ENCODE measurements at places on chromosomes 16 and 17.

DNA sequence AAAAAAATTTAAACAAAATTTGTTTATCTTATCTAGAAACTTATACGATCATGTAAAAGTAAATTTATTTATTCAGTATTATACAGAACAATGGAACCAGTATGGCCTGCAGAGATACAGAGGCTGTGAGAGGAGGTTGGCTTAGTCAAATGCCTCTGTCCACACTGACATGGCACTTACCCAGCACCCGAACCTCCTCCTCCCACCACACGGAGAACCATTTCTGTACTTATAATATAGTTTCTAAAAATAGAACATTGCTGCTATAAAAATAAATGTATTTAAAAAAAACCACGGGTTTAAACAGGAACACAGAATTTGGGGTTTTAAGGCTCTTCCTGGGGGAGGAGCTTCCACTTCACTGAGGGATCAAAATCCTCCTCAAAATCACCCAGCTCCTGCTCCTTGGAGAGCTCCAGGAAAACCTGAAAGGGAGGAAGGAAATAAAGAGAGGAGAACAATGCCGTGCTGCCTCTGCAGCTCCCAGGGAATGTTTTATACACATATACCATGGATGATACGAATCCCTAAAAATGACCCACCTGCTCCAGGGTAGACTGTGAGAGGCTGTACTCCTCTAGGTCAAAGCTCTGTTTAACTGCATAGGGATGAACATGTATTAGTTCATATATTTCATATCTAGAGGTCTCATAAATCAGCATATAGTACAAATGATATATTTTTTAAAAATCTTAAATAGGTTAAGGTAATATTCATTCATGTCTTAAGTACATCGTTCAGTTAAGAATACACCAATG is 87.3 kb downstream of the ABCA8 start:
- DNase-seq: no peak

GRCh38 chr16:23504453-23505179 is 5.7 kb downstream of the GGA2 start:
- peak; percentile 65 for DNase-seq

- DNase-seq: no peak
Measured at GRCh38 chr16:71216714-71217113, 13.8 kb downstream of the HYDIN start.

GRCh38 chr16:70534971-70535370 is 11.4 kb downstream of the SF3B3 start:
- no peak for DNase-seq

- DNase-seq: no peak
Measured at GRCh38 chr17:10702574-10702973, 5.2 kb downstream of the ADPRM start.

- no peak for DNase-seq
Measured at GRCh38 chr16:75909746-75910145, 183.5 kb upstream of the CPHXL start.

GRCh38 chr16:3119701-3120408 is 7.5 kb downstream of the ZNF205 start:
- DNase-seq: no peak

- no peak for DNase-seq
Measured at GRCh38 chr17:81287741-81288430, 7.2 kb downstream of the SLC38A10 start.

DNA sequence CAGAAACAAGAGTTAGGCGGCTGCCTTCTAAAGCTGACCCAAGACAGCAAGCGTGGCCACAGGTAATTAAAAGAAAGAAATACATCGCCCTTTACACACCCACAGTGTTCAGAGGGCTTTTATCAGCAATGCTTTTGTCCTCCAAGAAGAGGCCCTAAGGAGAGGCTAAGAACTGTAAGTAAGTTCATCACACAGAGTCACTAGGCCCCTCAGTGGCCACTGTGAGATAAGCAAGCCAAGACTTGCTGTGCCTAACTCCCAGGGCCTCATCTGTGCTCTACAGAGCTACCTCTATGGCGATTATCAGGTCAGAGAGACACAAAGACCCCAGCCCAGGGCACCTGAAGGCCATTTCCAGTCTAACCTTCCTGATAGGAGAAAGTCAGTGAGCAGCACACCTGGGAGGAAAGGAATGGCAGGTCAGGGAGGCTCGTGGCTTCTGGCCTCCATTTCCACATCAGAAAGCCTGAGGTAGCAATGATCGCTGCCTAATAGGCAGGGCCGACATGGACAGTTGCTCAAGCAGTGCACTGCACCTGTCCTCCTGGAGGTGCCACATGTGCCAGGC is 545.2 kb upstream of the CDH11 start:
- no peak for DNase-seq

DNA sequence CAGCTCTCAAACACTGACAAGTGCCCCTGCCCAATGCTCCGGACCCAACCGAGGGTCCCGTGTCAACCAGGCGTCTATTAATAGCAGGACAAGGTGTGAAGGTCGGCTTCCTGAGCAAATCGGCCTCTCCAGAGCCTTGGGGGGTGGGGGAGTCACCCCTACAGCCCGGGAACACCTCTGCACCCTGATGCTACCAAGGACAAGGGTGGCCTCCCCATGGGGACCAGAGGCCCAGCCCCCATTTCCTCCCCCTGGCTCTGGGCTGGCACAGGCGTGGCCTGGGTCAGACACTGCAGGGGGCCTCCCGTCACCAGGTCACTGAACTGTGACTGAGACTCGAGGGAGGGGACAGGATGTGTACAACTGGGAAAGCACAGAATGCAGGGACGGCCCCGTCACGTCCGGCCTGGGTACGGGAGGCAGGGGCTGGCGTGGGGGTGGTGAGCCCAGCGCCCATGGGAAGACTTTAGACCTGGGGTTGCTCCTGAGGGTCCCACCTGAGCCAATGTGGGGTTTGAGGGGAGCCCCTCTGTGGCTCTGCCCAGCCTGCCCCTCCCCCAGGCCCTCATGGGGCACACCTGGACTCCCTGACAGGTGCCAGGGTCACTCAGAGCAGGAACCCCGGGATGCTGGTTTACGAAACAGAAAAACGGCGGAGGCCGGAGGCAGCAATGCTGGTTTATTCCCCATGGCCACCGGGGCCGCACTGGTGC is 579 bp upstream of the CYBA start:
- no peak for DNase-seq

DNA sequence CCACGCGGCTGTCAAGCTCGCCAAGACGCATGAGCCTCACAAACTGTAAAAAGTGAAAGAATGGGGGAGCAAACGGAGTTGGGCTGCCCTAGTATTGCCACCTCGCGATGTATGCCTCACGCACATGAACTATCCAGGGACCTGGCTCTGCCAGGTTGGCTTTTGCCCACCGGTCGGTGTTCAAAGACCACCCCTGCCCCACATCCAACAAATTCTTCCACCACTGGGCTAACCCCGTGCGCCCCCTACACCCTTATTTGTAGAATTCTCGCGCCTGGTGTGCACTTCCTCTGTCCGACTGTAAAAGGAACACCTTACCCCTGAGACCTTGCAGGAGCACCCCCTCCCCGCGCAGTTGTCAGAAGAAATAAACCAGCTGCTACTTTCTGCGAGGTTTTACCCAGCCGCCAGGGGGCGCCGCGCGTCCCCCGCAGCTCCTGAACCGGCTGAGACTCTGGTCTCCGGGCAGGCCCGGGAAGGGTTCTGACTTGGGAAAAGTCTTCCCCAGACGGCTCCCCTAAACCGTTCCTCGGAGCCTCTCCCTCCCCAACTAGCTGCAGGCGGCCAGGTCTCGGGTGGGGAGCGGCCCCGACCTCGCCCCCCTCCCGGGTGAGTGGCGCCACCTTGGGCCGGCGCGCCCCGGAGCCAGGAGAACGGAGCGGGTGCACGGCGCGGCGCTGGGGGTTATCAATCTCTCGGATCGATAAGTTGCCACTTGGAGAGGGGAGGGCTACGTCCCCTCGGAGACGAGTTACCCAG is 1.7 kb upstream of the ZNF423 start:
- peak; percentile 31 for DNase-seq

GRCh38 chr17:58575511-58575910 is 61.1 kb upstream of the MTMR4 start:
- DNase-seq: no peak

GRCh38 chr16:17321824-17322223 is 148.9 kb downstream of the XYLT1 start:
- DNase-seq: no peak

DNA sequence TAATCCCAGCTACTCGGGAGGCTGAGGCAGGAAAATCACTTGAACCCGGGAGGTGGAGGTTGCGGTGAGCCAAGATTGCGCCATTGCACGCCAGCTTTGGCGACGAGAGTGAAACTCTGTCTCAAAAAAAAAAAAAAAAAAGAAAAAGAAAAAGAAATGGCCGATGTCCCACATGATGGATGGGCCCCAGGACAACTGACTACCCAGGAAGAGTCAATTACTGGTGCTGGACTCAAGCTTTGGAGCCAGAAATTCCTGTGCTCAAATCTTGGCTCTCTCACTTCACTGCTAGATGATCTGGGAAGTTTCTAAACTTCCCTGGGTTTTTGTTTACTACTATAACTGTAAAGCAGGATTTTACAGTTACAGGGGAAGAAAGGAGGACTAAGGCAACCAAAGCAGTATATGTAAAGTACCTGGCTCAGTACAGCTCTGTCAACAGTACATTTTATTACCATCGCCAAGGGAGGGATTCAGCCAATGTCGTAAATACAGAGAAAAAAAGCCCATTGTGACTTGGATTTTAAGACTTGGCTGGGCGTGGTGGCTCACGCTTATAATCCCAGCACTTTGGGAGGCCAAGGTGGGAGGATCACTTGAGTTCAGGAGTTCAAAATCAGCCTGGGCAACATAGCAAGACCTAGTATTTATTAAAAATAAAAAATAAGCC is 11.9 kb downstream of the C16orf86 start:
- DNase-seq: no peak

DNA sequence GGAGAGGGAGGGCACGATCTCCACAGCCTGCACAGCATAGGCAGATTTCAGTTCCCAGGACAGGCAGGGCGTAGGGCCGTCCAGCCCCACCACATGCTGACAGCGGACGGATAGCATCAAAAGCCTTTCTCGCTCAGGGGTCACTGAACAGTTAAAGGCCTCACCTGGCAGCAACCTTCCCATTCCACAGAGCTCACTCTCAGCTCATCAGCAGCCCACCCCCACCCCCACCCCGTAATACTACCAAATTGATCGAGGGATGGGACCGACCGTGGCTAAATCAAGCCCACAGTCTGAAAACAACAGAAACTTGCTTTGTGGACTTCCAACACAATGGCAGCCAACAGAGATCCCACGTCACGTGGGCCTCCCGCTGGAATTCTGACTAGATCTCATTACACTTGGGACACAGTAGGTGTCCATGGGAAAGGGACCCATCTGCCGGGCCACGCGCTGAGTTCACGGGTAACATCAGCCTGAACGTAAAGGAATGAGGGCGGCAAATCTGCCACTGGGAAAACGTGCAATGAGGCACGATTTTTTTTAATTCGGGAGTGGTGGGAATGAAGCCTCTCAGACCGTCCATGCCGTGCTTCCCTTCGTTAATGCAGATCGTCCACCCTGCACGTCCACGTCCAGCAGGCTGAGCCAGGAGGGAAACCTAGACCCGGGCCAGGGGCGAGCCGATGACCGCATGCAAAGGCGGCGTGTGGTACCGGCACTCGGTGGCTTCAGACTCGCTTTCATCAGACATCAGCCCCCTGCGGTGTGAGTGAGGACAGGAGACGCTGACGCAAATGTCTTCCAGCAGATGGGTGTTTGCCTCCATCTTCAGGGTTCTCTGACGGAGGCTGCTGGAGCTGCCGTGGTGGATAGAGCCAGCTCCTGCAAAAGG is 92.1 kb downstream of the TBC1D16 start:
- DNase-seq: no peak

DNA sequence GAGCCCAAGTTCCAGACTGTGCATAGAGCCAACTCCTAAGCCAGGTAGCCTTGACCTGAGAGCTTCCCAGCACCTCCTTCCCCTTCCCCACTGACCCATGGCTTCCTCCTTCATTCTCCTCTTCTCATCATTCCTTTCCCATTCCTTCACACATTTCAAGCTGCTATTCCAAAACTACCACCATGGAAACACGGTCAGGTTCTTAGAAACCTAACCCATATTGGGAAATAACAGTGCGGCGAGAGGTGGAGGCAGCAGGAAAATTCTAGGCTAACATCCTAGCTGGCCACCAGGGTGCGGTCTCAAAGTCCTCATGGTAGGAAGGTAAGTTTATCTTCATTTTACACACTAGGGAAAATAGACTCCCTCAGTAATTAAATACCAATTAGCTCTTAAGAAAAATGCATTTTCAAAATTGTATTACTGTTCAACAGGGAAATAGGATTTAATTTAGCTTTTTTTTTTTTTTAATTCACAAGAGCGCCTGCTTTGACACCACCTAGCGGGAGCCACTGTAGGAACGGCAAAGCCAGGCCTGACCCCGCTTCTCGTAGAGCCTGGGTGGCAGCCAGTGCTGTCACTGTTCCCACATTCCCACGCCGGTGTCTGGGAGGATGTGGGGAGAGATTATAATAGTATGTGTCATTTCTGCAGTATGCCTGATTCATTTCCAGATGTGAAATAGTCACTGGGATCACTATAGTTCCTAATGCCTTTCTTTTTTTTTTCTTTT is 14.0 kb upstream of the SPHK1 start:
- peak; percentile 73 for DNase-seq

GRCh38 chr16:48064971-48065370 is 90.8 kb downstream of the ABCC12 start:
- DNase-seq: no peak

- DNase-seq: peak; percentile 27
Measured at GRCh38 chr17:48052956-48053757, 5.0 kb downstream of the NFE2L1 start.

GRCh38 chr16:81006211-81006812 is 373 bp downstream of the CMC2 start:
- no peak for DNase-seq

- peak; percentile 35 for DNase-seq
Measured at GRCh38 chr17:1629504-1630310, 1.1 kb upstream of the SLC43A2 start.

- DNase-seq: no peak
Measured at GRCh38 chr17:79669861-79670260, 59.0 kb upstream of the RBFOX3 start.

DNA sequence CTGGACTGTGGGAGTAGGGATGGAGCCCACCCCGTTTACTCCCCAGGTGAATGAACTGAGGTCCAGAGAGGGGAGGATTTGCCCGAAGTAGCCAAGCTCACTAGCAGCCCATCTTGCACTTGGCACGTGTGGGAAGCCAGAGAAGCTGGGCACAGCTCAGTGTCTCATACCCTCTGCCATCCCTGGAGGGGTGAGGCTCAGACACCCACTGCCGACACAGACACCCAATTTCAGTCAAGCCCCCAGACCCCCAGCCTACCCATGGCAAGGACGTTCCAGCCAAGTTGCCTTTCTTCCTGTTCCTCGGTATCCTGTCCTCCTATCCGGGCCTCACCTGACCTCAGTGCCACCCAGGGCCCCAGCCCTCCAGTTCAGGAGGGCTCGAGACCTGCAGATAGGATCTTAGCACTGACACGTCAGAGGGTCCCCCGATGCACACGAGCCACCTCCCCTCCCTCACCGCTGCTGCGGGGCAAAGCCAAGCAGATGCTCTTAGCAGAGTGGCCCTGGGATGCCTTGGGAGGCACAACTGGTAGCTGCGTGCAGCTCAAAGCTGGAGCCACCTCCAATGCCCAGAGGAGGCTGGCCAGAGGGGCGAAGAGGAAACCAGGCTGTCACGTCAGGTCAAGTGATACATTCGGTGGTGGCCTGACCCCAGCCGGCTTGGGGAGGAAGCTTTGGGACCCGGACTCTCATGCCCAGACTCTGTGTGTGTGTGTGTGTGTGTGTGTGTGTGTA is 90.4 kb upstream of the TNRC6C start:
- DNase-seq: no peak

- DNase-seq: no peak
Measured at GRCh38 chr16:69703638-69704037, 22.7 kb downstream of the NQO1 start.
